ENCODE measurements at places on chromosomes 13 and 19.

DNA sequence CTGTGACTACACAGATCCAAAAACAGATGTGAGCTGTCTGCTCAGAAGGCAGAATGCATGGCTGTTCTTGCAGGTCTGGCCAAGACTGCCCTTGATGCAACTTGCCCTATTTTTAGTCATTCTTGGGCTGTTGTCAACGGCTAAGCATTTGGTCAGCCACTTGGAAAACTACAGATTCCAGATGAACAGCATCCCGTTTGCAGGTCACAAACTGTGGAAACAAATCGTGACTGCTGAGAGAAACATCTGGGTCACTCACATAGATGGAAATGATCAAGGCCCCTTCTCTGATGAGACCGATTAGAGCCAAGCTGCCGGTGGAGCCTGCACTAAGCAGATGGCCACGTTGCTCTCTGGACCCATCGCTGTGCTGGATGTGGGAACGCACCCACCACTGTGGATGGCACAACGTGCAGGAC, 15.4 kb upstream of the METTL21C start:
- no peak for DNase-seq

- DNase-seq: no peak
Measured at GRCh38 chr19:13008926-13009787, 13.9 kb downstream of the NFIX start.

DNA sequence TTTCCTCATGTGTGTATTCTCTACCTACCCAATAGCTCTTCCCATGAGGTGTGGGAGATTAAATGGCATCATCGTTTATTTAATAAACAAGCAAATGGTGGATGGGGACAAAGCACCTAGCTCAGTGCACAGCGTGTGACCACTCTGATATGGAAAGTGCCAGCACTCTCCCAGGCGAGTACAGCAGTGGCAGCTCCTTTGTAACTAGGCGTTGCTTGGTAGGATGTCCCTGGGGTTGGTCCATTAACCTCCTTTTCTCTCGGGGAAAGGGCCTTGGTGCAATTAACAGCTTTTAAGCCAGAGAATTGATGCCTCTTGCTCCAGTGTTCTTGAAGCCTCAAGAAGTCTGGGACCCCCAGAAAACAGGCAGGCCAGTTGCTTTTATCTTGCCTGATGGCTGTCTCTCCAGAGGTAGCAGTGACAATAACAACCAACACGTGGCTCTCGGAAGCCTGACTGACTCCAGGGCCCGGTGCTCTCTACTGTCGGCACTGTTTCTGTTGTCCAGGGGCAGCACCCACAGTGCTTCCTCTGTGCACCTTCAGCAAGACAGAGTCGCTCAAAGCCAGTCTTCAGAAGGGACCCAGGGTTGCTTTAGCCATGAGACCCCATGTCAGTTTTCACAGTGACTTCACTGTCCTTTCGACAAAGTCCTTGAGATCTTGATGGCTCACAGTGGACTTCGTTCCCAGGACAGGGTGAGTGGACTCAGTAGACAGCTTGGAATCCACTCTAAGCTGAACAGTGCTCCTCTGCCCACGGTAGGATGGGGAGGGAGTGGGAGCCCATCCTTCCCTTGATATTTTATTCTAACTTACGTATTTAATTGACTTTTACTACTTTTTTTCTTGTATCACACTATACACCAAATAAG, 33.9 kb upstream of the NPAS1 start:
- no peak for DNase-seq

DNA sequence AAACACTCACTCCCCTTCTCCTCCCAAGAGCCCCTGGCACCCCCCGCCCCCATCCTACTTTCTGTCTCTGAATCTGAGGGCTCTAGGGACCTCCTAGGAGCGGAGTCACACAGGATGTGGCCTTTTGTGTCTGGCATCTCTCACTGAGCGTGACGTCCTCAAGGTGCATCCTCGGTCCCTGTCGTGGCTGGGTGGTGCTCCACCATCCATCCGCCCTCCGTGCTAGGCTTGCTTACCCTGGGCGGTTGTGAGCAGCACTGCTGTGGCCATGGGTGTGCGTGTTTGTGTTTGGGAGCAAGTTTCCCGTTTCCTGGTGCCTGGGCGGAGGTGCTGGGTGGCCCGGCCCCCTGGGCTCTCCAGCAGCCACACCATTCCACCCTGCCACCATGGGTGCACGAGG, 12.2 kb downstream of the PLEKHJ1 start:
- no peak for DNase-seq

DNA sequence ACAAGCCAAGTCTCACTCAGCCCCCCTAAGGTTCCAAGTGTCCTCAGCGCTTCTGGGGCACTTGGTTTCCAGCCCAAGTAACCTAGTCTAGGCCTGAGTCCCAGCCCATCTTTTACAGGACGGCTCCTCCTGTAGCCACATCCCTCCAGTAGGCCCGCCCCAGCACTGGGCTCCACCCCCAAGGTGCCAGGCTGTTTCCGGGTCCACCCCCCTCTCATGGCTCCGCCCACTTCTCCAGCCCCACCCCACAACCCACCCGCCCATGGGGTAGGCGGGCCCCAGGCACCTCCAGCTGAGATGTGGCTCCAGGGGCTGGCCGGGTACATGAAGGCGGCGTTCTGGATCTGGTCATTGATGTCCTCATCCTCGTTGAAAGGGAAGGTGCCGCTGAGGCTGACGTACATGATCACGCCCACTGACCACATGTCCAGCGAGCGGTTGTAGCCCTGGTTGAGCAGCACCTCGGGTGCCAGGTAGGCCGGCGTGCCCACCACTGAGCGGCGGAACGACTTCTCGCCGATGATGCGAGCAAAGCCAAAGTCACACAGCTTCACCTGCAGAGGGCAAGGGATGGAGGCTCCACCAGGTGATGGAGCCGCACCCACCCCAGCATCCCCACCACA, 17.2 kb upstream of the DACT3 start:
- DNase-seq: peak; percentile 68

- DNase-seq: no peak
Measured at GRCh38 chr13:80841414-80841813, 500.5 kb upstream of the SPRY2 start.

DNA sequence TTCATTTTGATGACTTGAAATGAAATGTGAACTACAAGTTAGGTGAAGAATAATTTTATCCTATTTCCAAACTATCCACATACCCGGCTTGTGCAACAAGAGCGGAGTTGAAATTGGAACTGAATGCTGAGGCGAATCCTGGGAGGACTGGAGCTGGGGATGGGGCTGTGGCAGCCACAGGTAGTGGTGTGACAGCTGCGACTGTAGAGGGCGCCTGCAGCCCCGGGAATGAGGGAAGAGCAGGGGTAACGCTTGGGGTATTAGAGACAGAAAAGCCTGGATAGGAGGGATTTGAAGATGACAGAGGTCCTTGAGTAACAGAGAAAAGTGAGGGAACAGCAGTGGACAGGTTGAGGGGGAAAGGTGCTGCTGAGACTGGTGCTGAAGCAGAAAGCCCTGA, 22.0 kb upstream of the STOML3 start:
- DNase-seq: no peak

DNA sequence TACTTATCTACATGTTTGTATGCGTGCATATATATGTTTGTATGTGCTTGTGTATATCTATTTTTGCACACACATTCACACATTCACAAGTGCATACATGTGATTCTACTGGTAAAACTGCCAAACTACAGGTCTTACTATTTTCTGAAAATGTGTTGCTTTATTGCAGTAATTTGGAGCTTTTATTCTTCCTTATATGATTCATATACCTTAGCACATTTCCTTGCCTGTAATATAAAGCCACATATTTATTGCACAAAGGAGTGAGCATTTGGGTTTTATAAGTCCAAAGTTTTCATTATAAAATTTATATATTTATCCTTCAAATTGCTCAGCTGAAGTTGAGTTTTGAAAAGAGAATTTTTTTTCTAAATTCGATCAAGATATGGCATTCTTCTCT, 1120.4 kb upstream of the PCDH9 start:
- DNase-seq: no peak

DNA sequence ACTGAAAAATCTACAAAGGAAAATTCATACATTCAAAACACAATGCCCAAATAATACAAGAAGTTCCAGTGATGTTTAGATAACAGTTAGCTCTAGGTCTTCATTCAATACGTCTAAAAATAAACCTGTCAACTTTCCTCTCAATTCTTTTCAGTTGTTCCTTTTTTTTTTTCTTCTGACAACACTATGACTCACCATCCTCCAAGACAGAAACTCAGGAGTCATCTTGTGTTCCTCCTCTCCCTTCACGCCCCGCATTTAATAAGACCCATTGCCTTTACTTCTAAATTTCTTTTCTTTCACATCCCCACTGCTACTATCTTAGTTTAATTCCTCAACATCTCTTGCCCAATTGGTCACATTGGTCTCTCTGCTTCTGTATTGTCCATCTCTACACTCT, 759.9 kb downstream of the GPC5 start:
- DNase-seq: no peak

GRCh38 chr19:17996826-17997316, 11.1 kb upstream of the ARRDC2 start:
- peak; percentile 94 for DNase-seq

GRCh38 chr13:31545616-31546015, 193.7 kb upstream of the RXFP2 start:
- no peak for DNase-seq

- peak; percentile 51 for DNase-seq
Measured at GRCh38 chr19:47179653-47180310, 49.1 kb downstream of the SAE1 start.

DNA sequence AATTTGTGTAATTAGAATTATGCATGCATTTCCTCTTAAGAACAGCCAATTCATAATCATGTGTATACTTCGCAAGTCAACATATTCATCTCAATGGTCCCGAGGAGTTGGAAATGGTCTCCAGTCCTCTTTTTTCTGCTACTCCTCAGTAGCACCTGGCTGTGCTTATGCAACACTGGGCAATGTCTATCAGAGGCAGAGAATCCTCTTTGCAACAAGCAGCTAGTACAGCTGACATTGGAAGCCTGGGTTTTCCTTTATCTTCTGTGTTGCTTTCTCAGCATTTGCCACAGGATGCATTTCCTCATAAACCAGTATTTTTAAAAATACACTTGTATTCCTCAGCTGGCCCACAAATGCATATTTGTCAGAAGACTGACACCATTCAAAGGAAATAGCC, 405.3 kb upstream of the GPC6 start:
- no peak for DNase-seq

DNA sequence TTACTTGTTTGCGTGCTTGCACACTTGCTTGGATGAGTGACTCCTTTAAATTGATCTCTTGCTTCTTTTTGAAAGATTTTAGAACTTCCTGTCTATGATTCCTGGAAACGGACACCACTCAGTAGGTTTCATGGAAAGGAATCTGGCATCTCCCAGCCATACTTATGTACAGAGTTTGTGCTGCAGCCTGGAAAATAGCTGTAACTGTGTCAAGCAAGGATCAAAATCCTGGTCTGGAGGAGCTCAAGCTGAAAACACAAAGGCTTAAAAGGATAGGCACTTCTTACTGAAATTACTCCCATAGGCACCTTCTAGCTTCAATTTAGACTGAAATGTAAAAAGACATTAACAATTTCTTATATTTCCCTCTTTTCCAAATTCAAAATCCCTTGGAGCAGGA, 1.4 kb upstream of the FREM2 start:
- DNase-seq: no peak

DNA sequence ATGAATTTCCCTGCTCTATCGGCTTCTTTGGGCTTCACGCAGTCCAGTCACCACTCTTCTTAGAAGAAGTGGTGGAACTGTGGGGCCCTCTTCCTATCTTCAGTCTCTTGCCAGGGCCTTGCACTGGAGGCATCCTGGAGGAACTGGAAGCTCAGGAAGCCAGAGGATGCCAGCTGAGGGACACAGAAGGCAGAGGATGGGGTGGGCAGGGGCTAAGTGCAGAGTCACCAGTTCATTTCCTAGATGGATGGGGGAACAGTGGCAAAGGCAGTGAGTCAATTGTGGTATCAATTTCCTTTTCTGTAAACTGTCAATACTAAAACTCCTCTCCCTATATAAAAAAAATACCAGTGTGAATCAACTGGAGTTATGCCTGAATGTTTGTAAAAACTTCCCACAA, 419.7 kb downstream of the KLF12 start:
- no peak for DNase-seq
